ENCODE measurements at places on chromosomes 5 and 9.

- no peak for DNase-seq
These were observed 66.6 kb upstream of the STXBP1 start for GRCh38 chr9:127545196-127546124.

DNA sequence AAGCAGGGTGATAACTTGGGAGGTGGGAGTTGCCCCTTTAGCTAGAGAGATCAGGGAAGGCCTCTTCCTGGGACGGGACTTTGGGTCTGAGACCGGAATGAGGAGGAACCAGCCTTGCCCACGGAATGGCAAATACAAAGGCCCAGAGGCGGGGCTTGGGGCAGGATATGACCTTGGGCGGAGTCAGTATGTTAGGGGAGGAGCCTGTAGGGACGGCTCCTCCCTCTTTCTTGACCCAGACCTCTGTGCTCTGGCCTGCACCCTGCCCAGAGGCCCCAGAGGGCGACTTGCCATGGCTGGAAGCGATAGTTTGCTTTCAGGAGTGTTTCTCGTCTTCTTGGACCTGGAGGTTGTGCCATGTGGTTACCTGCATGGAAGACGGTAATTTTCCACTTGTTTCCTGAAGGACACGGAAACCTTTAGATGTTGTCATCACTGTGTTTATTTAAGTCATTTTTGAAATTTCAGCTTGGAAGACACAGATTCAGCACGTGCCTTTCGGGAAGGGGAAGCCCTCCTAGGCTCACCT, 85.6 kb downstream of the DAB2IP start:
- DNase-seq: no peak

- no peak for DNase-seq
These were observed 140.7 kb downstream of the GNA14 start for GRCh38 chr9:77507212-77507961.

GRCh38 chr9:967903-968641, 8.4 kb upstream of the DMRT3 start:
- DNase-seq: no peak

DNA sequence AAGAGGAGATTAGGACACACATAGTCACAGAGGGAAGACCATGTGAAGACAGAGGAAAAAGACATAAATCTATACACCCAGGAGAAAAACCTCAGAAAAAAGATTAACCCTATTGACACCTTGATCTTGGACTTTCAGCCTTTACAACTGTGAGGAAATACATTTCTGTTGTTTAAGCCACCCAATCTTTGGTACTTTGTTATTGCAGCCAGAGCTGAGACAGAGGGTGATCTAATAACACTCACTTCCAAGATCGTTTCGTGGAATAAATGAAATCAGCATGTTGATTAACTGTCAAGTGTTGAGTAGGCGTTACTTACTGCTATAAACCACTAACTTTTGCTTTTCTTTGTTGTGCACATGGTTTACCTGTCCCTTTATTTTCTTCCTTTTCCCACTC, 361.2 kb upstream of the RIOK2 start:
- no peak for DNase-seq

- DNase-seq: no peak
These were observed 493.7 kb upstream of the SGCD start for GRCh38 chr5:155833287-155833686.

DNA sequence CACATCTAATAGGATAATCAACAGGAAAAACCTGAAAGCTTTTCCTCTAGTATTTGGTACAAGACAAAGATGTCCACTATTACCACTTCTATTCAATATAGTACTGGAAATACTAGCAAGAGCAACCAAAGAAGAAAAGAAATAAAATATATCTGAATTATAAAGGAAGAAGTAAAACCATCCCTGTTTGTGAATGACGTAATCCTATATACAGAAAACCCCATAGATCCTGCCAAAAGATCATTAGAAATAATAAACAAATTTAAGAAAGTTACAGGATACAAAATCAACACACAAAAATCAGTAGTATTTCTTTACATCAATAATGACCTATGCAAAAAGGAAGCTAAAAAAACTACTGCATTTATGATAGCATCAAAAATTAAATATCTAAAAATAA, 1191.3 kb upstream of the C9orf72 start:
- no peak for DNase-seq

DNA sequence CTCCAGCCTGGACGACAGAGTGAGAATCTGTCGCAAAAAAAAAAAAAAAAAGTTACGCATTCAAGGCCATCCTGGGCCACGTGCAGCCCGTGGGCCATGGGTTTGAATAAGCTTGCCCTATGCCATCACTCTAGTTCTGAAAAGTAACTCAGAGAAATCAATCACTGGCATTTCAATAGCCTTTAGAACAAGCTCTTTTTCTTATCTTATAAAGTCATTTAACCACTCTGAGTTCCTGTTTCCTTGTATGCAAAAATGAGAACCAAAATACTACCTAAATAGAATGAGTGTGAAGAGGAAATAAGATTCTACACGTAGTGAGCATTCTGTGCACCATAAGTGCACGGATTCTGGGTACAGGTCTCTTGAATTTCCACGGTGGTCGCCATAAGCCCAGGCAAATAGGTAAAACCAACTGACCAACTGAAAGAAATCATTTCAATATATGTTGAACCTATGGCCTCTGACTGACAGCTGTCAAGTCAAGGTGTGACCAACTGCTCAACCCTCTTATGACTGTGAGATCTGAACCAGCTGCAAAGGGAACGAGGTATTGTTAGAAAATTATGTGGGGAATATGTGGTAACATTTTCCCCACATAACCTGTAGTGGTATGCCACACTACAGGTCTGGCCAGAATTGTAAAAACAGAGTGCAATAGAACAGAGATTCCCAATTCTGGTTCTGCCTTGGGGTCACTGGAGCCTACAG, 143.9 kb upstream of the LHFPL2 start:
- no peak for DNase-seq

DNA sequence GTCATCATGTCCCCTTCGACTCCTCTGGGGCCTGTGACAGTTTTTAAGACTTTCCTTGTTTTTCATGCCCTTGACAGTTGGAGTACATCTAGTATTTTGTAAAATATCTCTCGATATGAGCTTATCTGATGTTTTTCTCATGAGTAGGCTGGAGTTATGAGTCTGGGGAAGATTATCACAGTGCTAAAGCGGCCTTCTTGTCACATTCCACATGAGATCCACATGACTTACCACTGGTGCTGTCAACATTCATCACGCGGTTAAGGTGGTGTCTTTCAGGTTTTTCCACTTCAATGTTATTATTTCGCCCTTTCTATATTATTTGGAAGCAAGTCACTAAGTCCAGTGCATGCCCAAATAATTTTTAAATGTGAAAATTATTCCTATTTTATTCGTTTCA, 17.1 kb upstream of the CAST start:
- no peak for DNase-seq

GRCh38 chr9:133785753-133786370, 47.7 kb upstream of the SARDH start:
- DNase-seq: no peak

DNA sequence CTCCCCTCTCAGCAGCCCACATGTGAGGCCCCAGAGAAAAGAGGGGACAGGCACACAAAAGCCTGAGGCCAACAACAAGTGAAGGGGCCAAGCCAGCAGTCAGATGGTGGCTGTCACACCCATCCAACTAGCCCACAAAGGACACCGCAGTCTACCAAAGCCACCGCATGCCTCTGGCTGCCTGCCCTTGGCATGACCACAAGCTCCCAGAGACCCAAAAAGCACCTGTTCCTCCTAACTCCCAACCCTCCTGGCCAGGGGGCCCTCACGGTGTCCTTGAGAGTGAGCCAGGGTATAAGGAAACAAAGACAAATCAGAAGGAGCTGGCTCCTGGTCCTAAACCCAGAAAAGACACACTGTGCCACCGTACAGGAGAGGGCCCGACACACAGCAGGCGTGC, 77.8 kb upstream of the LRRTM2 start:
- DNase-seq: no peak

DNA sequence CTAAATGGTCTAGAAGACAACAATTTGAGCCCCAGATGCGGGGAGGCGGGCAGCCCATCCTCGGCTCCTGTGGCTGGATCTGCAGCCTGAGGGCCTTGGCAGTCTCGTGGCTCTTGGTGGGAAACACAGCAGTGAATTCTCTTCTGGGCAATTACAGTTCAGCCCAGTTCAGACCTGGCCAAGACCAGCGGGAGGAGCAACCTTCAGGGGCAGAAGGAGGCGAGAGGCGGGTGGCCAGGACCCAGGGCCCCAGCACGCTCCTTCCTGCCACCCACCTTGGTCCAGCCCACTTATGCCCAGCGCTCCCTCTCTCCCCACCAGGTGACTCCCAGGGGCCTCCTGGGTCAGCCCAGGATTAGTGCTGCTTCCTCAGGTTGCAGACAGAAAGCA, 7.8 kb downstream of the MYMK start:
- DNase-seq: no peak
